ENCODE measurements at places on chromosomes 13 and 19.

DNA sequence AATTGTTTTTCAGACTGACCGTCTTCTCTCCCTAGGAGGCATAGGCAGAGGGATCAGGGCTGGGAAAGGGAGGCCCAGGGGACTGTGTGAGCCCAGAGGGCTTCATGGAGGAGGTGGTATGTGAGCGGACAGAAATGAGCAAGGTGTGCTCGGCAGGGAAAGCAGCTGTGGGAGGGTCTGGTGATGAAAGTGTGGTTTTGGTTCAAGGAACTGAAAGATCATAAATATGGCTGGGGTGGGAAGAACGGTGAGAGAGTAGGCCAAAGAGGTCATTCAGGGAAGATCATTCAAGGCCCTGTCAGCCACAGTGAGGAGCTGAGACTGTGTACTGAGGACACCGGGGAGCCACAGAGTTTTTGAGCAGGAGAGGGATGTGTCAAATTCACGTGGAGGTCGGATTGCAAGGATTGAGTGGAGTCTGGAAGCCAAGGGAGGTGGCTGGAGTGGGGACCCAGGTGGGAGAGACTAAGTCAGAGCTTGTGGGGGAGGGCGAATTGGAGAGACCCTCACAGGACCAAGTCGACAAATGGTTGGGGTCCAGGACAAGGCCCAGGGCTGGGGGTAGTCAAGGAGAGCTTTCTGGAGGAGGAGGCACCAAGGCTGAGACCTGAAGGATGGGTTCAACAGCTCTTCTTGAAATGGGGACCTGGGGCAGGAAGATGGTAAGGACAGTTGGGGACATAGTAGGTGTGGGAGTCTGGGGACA lies 7.6 kb downstream of the PLD3 start:
- DNase-seq: no peak

DNA sequence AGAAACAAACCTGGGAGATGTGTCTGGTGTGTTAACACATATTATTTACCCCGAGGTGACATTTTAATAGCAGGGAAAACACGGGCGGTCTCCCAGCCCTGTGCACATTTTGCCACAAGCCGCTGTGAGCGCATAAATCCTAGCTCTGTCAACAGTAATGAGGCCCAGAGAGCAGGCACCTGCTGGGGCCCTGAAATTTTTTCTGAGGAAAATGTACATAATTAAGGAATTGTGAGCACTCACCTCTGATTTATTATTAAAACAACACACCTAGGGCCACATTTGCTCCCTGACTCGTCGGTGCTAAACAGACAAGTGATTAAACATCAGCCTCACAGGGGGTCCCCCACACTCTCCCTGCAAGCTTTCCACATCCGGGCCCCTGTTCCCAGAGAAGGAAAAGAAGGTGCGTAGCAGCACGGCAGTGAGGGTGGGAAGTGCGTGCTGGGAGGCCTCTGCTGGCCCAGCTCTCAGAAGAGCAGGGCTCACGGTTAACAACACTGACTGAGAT lies 616.3 kb downstream of the UQCRFS1 start:
- no peak for DNase-seq

DNA sequence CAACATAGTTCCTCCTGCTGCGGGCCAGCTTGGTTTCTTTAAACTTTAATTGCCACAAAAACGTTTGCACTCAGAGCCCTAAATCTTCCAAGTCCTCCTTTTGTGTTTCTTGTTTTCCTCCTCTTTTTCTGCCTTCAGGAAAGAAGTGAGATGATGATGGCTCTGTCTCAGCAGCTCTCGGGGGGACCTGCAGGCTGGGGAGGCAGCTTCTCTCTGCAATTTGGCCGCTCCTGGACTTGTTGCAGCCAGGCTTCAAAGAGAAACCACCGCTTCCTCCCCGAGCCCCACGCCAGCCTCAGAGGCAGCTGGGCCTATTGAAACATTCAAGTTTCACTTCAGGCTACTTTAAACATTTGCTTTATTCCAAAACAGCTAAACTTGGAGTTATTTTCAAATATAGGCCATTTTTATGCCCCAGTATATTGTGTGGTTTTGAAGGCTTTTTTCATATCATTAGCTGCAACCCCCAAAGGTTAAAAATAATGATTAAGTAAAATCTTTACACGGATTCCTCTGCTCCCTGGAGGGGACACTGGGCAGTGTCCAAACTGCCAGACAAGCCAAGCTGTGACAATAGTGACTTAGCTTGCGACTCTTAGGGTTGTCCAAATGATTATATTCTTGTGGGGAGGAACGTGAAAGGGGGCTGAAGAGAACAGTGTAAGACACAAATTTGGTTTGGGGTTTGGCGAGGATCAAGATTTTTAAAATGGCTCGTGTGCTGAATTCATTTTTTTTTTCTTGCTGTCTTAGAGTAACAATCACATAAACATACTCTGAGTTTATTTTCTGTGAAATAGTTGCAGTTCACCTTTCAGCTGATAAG lies 330.8 kb downstream of the DLEU7 start:
- peak; percentile 22 for DNase-seq

- DNase-seq: no peak
These were observed 1.4 kb downstream of the HNRNPM start for GRCh38 chr19:8446061-8446709.

- no peak for DNase-seq
These were observed 52.5 kb downstream of the FLT3 start for GRCh38 chr13:28047757-28048388.
